ENCODE measurements at places on chromosomes 7 and 10.

DNA sequence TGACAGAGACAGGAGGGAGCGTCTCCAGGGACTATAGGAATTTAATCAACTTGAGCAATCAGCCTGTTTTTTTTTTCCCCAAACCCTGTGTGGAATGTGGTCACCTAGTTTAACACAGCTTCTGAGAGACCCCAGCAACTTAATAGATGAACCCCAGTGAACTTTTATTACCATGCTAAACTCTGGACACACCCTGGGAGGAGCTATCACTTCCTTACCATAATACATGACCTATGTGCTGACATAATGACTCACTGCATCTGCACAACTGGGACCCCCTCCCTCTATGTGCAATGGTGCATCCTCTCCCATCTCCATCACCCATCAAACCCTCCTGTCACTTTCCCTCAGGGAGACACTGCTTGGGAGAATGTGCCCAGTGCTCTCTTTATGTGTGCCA, 83.7 kb downstream of the EPC1 start:
- no peak for DNase-seq

DNA sequence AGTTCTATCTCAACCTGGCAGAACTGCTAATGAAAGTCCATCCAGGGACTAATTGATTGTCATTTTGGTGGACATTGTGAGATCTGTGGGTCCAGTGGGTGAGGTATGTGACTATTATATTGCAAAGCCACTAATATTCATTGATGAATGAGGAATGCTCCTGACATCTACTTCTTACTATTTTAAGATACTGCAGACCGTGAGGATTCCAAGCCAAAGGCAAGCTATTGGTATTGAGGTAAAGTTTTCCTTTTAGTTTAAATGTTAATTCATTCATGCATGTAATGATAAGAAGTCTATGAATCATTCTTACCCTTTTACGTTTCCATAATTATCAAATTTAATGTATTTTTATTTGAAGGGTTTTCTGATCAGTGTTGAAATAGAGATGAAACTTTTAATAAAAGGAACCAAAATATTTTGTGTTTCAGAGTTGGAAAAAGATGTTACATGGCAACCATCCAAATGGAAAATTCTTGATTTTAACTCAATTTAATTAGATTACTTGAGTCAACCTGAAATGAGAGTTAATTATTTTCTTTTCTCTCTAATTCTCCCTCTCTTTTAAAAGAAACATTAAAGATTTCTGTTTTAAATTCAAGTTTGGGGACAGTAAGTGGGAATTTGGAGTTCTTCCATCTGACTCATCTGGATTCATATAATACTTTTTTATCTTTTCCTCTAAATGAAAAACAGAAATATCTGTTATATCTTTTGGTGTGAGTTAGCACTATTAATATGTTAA, 39.6 kb downstream of the NUP205 start:
- no peak for DNase-seq

GRCh38 chr10:13862546-13863233, 275.9 kb downstream of the PRPF18 start:
- DNase-seq, result no peak

DNA sequence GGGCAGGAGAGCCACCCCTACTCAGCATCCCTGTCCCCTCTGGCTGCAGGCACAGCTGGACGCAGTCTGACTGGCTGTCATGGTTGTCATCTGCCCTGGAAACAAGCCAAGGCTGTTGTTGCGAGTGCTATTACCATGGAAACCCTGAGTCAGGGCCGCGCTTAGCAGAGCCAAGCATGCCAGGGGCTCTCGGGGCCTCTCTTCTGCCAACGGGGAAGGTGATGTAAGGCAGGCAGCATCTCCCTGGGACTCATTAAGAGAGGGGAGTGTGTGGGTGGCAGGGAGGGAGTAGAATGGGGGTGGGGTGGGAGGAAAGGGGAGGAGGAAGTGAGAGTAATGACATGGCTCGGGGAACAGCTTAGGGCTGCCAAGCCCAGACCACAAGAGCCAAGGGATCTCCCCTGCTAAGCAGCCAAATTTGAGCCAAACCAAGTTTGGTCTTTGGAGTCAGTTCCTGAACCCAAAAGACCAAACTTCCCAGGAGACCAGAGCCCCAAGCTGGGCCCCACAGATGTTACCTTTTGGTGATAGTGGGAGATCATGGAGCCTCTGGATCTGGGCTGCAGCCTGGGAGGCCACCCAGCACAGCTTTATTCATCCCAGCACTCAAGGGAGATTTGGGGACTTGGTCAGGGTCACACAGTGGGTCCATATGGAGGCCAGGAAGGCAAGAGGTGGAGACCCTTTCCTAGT, 67.6 kb downstream of the TMEM130 start:
- no peak for DNase-seq

GRCh38 chr10:111072232-111072631, 4.6 kb upstream of the ADRA2A start:
- no peak for DNase-seq

- DNase-seq, result no peak
Observed at GRCh38 chr7:99562832-99563231, 4.4 kb downstream of the ZNF655 start.

DNA sequence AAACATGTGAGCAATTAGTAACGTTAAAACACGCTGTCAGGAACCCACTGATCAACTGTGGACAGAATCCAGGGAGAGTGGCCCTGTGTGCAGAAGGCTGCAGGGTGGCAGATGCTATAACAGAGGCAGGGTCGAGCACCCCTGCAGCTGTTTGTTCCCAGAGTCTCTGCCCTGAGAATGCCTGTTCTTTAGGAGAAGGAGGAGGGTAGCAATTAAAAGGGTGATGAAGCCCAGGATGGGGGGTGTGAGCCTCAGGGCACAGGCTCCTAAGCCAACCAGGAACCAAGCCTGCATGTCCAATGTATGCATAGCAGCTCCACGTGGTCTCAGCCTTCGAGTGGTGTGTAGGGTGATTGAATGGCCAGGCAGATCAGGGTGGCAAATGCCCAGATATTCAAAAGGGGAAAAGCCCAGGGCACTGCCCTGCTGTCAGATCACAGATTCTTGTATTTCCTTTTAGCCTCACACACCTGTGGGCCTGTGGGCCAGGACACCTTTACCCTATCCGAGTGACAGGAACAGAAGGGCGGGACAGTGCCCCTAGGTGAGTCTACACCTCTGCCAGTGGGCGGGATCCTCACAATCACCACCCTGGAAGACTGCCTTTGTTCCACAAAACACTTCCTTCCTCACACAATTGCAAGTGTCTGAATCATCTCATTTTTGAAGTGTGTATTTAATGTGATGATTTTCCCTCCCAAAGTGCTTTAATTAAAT, 7.3 kb downstream of the WDFY4 start:
- DNase-seq, result no peak

GRCh38 chr10:30903397-30904138, 128.1 kb downstream of the ZNF438 start:
- DNase-seq, result no peak

- no peak for DNase-seq
Observed at GRCh38 chr10:34739915-34740314, 75.2 kb downstream of the PARD3 start.

- no peak for DNase-seq
Observed at GRCh38 chr7:151550656-151551286, 31.1 kb upstream of the RHEB start.

- no peak for DNase-seq
Observed at GRCh38 chr7:36400606-36401005, 10.9 kb downstream of the ANLN start.

DNA sequence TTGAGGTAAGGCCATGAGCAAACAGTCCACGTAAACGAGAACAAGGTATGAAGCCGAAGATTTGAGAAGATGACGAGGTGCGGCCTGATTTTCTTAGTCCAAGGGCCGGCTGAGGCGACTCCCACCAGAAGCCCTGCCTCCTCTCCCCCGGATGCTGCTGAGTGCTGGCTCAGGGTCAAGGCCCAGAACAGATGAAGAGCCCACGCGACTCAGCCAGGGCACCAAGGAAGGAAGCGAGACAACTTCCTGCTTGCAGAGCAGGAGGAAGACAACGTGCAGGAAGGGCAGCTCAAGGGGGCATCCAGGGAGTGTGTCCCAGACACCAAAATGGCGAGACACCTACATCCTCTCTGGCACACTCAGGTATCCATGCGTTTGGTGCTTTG, 99.5 kb downstream of the CYTH3 start:
- no peak for DNase-seq

- no peak for DNase-seq
Observed at GRCh38 chr7:45446195-45446944, 127.8 kb upstream of the ADCY1 start.

GRCh38 chr10:48667960-48668590, 16.6 kb upstream of the WDFY4 start:
- DNase-seq, result no peak

DNA sequence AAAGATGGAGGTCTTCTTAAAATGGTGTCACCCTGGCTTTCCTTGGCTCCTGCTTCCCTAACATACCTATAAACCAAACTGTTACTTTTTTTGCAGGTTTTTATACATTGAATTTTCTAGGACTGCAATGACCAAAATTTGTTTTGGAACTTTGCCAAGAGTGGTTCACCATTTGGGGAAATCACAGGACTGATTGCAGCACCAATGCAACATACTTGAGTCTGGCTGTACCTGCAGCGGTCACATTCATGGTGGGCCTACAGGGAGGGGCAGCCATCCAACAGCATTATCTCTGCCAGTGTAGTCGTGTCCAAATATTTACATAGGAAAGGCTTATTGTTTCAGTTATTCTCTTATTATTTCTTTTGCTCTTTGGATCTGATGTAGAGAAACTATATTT, 69.0 kb downstream of the HACD1 start:
- DNase-seq, result no peak

DNA sequence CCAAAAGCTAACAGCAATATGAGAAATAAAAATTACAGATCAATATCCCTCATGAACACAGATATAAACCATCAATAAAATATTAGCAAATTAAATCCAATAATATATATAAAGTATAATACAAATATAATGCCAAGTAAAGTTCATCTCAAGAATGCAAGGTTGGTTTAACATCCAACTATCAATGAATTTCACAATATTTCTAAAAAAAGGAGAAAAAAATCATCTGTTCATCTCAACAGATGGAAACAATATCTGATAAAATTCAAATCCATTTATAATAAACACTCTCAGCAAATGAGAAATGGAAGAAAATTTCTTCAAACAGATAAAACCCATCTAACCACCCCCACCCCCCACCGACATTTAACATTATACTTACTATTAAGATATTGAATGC, 86.9 kb downstream of the SIRT1 start:
- DNase-seq, result no peak

- no peak for DNase-seq
Observed at GRCh38 chr10:74975758-74976157, 135.7 kb upstream of the SAMD8 start.

GRCh38 chr7:74525881-74526280, 72.2 kb downstream of the GTF2IRD1 start:
- DNase-seq, result no peak

DNA sequence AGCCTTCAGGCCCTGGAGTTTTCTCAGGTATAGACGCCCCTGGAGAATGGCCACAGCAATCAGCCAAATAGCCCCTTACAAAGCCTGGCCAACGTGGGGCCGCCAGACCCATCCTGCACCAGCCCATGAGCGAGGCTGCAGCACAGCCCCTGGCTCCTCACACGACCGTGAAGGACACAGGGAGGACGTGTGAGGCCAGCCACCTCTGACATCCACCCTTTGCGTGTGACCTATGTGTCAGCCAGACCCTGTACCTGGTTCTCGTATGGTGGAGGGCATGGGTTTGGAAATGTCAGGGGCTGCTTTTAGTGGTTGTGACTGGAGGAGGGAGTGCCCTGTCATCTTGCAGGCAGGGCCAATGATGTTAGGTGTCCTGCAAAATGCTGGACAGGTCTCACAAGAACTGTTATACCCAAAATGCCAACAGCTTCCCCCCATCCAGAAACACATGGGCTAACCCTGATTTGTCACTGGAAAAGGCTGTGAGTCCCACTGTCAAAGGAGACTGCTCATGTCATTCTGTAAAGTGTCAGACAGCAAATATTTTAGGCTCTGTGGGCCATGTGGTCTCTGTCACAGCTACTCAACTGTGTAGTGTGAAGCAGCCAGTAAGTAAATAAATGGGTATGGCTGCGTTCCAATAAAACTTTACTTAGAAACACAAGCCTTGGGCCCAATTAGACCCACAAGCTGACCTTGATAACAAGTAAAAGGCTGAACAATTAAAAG, 30.0 kb downstream of the NOD1 start:
- DNase-seq, result no peak

DNA sequence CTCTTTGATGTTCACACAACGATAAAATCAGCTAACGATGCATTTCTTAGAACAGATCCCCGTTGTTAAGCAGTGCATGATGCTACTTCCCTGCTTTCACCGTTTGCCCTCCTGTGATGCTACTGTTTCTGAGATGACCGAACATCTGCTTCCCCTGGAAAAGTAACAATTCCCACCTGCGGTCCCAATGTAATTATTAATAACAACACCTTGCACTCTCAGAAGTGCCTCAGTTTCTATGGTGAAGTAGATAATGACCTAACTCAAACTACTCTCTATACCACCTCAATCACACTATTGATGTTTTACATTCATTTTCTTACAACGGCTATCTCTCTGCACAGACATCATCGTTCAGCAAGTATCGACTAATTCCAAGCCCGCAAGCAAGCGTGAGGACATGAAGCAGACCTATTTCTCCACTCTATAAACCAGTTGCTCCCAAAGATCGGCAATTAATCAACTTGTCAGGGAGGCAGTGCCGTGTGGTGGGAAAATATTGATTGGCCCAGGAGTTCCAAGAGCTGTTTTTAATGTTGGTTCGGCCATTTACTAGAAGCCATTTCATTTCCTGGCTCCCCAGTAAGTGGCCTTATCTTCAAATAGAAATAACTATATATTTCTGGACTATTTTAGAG, 42.7 kb downstream of the FAM107B start:
- DNase-seq, result no peak

DNA sequence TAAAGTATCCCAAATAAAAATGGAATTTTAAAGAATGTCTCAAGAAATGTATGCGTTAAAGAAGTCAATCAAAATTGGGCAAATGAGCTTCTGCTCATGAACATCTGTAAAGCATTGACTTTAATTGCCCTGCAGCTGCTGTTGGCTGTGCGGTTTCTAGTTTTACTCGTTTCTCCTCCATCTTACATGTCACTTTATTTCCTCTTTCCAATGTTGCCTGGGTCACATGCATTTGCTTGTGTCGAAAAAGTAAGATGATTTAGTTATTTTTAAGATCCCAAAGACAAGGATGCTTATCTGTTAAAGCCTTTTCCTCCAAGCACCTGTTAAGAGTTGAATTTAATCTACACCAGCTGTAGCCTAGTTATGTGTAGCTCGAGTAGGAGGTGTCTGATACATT, 310.4 kb downstream of the EXOC4 start:
- no peak for DNase-seq

Measured in T-helper 2 cell (primary cell).